Stimulated activated CD8-positive, alpha-beta memory T cell treated with anti-CD3 and anti-CD28 coated beads, Interleukin-15, amount 100 ng/mL, for 4 hours (primary cell): ENCODE measurements at places on chromosomes 2 and 18.

DNA sequence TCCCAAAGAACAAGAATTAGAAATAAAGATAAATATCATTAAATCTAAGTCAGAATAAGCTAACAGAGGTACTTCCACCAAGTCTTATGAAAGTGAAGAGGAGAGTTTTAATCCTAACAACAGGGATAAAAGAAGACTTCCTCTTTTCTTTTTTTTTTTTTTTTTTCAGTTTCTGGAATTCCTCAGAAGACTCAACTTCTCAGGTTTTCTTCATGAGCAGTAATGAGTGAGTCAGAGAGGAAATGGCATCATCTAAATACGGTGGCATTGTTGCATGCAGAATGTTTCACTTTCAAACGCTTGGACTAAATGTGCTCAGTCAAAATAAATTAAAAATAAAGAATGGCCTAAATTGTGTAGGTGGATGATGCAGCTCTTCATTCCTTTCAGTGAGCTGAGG, 45.6 kb upstream of the ARHGAP15 start:
- no peak for DNase-seq

DNA sequence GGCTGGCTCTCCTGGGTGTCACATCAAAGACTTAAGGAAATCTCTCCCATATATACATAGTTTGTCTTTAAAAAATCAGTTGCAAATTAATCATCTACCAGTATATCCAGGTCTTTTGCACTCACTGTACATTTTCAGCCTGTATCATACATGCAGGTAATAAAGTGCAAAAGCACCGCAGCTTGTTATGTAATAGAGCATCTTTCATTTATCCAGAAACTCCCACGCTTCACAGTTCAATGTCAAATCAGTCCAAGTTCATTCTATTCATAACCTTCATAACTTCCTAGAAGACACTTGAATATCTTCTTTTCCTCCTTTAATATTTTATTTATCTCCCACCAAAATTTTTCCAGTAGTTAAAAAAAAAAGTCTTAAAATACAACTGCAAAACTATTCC, 89.6 kb upstream of the KCTD1 start:
- no peak for DNase-seq

GRCh38 chr2:234578389-234578788, 81.5 kb upstream of the ARL4C start:
- DNase-seq: no peak

DNA sequence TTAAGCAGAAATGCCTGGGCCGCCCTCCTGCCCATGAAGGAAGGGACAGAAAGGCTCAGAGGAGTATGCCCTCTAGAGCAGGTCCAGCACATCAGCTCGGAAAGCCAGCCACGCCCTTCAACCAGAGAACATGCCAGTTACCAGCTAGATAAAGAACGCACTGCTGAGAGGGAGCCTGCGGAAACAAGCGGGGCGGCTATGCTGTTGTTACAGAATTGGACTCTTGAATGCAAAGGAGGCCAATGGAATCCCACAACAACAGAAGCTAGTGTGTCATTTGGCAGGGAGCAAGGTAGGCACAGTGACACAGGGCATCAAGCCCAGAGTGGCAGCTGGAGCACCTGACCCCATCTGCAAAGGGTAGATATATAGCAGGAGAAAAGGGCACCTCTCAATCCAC, 242.9 kb upstream of the ID2 start:
- DNase-seq: no peak

DNA sequence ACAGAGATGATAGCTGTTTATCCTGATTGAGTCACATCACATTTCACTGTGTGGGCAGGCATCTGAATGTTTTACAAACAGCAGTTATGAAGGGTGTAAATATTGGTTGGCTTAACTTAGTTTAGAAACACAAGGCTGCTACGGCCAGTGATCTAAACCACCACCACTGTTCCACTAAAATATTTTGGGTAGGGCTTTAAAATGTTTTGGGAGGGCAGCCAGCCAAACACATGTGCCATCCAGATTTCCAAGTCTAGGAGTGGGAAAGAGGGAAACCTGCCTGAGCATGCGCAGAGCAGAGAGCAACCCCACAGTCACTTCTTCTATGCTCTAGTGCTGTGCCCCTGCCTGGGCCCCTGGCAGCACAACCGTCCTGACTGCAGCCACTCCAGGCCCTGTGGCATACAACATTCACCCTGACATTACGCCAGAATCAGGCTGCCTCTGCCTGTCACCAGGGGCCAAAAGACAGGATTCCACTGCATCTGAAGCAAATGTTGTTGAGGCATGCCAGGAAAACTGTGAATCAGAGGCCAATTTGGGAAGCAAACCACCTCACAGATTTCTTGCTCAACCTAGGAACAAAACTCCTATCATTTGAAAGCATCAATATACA, 74.8 kb upstream of the COL5A2 start:
- DNase-seq: no peak

GRCh38 chr18:59057493-59057795, 82.2 kb upstream of the SEC11C start:
- DNase-seq: no peak

DNA sequence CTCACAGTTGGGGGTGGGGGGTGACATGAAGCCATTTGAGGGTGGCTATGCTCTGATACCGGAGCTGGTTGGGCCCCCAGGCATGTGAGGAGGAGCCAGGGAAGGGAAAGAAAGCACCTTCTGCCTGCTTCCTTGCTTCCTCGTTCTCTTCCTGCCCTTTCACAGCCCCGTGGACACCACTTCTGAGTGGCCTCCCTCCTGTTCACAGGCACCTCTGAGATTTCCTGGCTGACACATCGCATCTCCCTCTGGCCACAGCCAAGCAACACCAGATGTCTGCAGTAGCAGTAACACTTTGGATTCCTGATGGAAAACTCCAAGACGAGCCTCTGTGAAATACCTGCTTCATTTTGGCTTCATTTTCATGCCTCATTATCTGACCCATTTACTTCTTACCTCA, 64.7 kb upstream of the ST3GAL5 start:
- DNase-seq: no peak

GRCh38 chr2:195663007-195663406, 6.0 kb downstream of the SLC39A10 start:
- no peak for DNase-seq

GRCh38 chr2:71548646-71549425, 95.5 kb downstream of the DYSF start:
- peak; percentile 11 for DNase-seq

- DNase-seq: no peak
Observed at GRCh38 chr2:34997779-34998178, 1357.8 kb upstream of the CRIM1 start.

GRCh38 chr2:23350792-23351355, 34.1 kb upstream of the KLHL29 start:
- DNase-seq: no peak
